ENCODE measurements at places on chromosomes 12 and 14.
A peak's percentile ranks its signal among the peaks of the same experiment; 100 is the strongest.

DNA sequence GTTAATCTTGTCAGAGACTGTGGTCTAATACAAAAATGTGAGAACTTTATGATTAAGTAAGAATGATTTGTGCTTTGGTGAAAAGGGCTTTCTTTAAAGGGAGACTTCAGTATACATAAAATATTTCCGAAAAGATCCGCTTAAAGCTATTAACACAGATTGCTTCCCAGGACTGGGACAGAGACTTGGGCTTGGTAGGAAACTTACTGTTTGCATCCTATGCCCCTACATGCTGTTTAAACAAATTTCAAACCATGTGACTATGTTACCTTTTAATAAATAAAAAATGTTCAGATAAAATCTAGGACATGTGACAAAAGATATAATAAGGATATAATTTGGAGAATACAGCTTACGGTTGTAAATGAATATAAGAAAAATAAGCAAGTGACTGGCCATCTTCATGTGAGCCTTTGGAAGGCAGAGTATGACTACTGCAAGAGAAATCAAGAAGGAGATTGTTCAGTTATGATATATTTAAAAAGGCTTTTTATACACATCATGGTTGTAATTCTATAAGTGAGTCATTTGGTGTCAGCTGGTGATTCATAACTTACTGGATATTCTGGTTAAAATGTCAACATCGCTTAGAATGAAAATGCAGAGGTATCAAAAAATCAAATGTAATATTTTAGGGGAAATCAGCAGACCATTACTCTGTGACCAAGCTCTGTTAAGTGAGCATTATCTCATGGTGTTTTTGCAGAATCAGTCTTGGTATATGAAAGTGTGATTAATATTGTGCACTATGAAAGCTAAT lies 234.7 kb upstream of the E2F7 start:
- no peak for DNase-seq

DNA sequence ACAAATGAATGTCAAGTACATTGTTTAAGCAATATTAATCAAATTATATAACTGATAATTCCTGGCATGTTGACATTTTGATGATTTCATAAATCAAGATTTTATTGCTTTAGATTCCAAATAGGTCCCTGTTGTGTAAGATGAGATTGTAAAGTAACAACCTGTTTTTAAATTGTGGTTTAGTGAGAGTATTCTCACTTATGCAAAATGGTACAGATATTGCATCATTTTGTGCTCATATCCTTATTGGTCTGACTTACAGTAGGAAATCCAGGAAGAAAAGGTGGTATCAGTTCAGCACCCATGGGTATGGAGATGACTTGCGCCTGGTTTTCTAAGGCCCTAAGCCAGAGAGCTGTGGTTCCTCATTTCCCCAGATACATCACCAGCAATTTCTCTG lies 165.5 kb downstream of the KIF21A start:
- no peak for DNase-seq

DNA sequence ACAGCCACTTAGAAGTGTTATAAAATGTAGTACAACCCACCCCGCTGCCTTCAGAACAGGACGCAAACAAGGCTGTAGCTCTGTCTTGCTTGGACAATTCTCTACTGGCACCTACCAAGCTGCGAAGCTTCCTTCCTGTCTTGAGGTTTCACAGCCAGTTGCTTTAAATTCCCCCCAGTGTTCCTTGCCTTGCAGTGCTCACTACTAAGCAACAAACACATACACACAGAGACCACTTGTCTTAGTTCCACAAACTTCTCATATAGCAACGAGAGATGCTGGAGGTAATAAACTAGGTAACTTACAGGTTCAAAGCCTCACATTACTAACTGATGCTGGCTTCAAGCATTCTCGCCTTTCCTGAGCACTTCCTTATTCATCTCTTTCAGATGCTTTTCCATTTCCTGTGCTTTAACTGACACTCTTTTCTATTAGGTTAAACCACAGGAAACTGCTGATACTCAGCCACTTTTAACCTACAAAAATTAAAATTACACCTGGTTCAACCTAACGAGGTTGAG lies 91.5 kb upstream of the PTGDR start:
- DNase-seq = no peak

DNA sequence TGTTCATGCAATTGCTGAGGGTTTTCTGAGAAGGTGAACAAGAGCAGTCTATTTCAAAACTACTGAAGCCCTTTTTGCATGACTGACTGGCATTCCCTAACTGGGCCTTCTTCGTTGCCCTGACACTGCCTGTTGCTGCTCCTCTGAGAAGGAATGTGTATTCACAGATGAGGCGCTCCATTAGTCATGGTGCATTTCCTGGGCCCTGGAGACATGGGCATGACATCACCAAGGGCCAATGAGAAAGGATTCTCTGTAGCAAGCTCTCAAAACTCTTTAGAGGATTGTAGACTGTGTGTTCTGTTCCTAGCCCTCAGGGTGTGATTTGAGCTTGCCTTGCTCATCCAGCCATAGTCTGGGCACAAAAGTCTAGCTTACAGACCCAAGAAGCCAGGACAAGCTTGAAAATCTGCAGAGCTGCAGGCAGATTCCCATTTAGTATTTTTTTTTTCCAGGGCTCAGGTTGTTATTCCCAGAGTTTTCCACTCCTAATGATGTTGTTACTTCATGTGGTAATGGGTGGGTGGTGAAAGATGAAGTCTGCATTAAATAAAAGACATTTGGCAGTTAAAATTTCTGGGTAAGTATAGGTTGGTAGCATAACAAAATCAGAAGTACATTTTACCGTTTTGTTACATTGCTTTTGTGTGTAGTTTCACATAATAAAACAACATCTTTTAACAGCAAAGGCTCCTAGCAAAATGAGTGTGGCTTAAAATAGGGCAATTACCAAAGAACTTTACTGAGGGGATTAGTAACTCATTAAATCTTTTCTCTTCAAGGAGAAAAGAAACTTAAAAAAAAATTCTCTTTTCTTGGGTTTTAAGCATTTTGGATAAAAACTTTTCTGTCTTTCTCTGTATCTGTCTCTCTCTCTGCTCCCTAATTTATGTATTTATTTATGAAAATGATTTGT lies 318.4 kb downstream of the RAD51B start:
- DNase-seq = peak; percentile 59

DNA sequence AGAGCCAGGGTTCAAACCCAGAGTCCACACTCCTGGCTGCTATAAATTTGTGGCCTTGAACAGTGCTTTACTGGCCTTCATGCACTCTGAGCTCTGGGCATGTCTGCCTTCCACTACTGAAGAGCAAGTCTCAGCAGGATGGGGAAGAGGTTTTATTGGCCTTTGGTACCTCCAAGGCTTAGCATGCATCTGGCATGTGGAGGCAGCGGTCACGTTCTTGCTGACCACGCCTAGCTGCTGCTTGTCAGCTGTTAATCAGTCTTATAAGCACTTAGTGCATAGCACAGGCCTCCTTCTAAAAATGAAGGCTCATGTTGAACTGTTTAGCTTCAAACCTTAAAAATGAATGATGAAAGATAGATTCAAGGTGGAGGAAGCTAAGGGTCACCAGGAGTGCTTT lies 177.5 kb downstream of the PELI2 start:
- no peak for DNase-seq

GRCh38 chr12:64080319-64081007 lies 141.6 kb downstream of the KICS2 start:
- peak; percentile 81 for DNase-seq

DNA sequence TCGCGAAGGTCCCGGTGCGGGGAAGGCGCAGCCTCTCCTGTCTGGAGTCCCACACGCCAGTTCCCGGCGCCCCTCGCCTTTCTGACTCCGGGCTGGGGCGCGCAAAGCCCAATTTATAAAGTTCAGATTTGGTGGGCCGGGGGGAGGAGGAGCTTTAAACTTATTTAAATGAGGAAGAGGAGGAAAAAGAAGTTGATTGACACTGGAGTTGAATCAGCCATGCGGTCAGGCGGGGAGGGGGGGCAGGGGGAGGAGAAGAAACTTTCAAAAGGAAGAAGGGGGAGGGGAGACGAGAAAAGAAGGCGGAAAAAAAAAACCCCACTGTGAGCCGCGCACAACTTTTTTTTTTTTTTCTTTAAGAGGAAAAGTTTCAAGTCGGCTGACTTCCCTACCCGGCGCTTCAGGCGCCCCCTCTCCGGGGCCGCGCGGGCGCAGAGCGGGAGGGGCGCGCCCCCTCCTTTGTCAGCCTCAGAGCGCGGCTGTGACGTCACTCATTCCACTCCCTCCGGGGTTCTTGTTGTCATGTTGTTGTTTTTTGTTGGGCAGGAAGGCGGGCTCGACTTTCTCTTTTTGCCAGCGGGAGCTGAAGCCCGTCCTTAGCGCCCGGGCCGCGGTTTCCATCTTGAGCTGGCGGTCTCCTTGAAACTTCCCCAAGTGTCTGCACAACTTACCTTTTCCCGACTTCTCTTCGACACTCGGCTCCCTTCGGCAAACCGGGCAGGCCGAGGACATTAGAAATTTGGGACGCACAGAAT lies at the start of gene ZFP36L1:
Gene ZFP36L1, minus strand, starts transcription at position 89 of the 755 bp plus-strand sequence. CDS start 129 bp downstream, outside the sequence.
- DNase-seq = no peak

DNA sequence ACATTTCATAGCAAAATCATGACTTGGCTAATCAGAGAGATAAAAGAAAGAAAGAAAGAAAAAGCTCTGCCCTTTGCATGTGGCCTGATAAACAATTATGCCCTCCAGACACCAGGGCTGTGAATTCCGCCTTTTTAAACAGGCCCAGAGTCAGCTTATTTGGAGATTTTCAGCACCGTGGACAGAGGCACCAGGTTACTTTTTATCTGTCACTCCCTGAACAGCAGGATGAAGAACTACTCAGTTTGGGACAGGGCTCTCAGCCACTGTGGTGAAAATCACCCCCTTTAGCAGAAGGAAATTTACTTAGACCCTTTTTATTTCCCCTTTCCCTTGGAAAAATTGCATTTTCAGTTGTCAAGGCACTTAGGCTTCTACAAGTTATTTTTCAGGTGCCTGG lies 359.9 kb downstream of the NRXN3 start:
- DNase-seq = no peak

DNA sequence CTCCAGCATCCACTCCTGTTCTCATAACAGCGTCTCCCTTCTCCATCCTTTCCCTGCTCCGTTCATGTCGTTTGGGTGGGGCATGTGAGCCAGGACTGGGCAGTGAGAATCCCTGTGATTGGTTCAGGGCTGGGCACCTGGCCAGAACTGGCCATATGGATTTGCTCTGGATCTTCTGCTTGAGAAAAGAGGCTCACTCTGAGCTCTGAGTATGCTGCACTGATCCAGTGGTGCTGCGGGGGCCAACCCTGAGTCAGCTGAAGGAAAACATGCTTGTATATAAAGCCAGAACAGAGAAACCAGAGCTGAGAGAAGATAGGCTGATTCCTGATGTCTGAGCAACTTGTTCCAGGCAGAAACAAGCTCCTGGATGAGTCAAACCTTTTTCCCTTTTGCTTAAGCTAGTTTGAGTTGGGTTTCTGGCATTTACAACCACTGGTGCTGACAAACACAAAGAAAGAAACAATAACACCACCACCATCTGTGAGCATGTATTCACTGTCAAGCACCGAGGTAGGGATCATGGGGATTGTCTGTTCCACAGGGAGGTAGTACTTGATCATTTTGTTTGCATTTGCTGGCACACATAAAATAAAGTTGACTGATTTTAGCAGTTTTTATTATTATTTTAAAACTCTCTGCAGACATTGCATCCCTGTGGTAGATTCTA lies 14.0 kb upstream of the HPD start:
- peak; percentile 25 for DNase-seq

GRCh38 chr14:24232645-24233537 lies at the start of gene GMPR2:
Gene GMPR2, plus strand, starts transcription at chr14:24232929. Its CDS starts 325 bp downstream, at chr14:24233254.
- DNase-seq = peak; percentile 31

- peak; percentile 62 for DNase-seq
These were observed 5.4 kb downstream of the USP44 start for GRCh38 chr12:95545731-95546490.

- no peak for DNase-seq
These were observed 93.4 kb downstream of the ADGRD1 start for GRCh38 chr12:131046813-131047788.

DNA sequence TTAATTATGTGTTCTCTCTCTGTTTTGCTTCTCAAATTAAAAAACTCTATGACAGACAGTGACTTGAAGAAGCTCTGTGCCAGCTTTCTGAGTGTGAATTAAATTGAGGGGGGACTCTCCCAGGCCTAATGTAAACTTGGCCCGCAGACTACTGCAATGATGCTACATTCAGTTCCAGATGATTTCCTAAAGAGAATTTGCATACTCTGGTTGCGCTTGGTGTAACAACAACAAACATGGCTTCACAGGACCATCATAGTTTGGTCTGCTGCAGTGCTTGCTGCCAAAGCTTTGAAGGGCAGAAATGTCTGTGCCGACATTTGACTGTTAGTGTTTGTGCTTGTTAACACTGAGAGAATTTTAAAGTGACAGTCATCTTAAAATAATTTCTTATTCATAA lies 25.0 kb downstream of the CFAP54 start:
- no peak for DNase-seq

- DNase-seq = no peak
These were observed 132.3 kb downstream of the TMEM132C start for GRCh38 chr12:128399253-128399652.

- DNase-seq = peak; percentile 34
These were observed 64.2 kb downstream of the LLPH start for GRCh38 chr12:66066137-66066928.

- no peak for DNase-seq
These were observed 281.8 kb downstream of the KSR2 start for GRCh38 chr12:117686911-117687377.

DNA sequence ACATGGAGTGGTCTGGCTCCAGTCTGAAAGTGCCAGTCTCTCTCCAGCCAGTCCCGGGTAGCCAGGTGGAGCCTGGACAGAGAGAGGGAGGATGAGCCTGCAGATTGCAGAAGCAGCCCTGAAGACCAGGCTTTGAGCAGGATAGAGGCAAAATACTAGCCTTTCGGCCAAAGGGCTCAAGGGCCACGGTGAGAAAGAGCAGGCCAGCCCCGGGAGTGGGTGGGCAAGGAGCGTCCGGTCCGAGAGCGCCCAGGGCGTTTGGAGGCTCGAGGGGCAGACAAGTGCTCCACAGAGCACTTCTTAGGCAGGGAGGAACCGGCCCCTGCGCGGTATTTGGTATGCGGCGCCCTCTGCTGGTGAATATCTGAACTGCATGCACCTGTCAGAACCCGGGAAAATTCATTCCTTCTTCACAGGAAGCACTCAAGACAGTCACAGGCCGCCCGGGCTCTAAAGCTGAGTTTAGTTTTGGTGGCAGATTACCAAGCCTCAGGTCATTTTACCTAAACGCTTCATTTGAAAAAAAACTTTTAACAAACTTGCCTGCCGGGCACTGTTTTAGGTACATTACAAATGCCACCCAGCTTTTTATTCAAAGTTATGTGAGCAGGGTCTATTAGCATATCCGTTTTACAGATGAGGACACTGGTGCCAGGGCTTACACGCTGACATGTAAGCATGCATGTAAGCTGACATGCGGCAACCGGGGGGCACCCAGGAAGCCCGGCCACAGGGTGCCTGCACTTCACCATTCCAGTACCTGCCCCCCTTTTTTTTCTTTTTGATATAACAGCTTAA lies 21.0 kb upstream of the PSMC1 start:
- DNase-seq = peak; percentile 65
